Gastrocnemius medialis (tissue), 4 donors: ENCODE measurements at places on chromosomes 3 and 15. TPM values are rescaled to one million over a fixed set of nuclear protein-coding genes. Genes with fewer than 3 reads are reported as not detected.
A peak's percentile ranks its signal among the peaks of the same experiment; 100 is the strongest.

Gene PTX3
- total RNA-seq, result not detected

Gene STAB1
- 27.2 TPM for total RNA-seq

Gene CATSPER2
- total RNA-seq, result 1.0 TPM

Gene NEO1
- total RNA-seq, result 13.8 TPM

DNA sequence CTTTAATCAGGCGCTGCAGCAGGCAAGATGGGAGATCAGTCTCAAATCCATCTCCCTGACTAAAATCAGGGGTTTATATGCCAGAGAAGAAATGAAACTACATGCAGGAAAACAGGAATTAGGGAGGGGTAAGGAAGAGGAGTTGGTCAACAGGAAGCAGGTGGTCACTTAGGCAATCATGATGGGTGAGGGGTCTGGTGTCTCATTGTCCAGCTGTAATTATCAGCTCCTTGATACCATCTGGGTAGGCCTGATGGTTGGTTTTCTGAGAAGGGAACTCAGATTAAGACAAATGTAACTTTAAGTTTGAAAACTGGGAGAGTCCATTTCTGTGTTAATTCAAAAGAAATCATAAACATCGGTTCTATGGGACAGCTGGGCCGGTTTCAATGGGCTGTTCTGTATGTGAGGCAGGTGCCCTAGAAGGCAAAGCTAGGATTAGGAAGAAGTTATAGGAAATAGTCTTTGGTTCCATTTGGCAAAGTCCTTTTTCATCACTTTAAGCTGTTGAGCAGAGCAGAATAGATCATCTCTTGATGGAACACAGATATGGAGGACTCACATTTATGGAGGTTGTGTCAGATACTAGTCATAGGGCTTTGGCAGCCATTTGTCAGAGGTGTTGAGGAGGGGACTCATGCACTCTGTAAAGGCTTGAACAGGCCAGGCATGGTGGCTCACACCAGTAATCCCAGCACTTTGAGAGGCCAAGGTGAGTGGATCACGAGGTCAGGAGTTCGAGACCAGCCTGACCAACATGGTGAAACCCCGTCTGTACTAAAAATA is 149.4 kb downstream of the VGLL4 start:
- H3K4me1 ChIP-seq, result peaks cover 7% of the 10 kb centered on the region
- H3K27ac ChIP-seq, result no peak overlapping the region
- H3K27me3 ChIP-seq, result no peaks in the 10 kb centered on the region
- no peaks in the 10 kb centered on the region for H3K36me3 ChIP-seq
- H3K4me3 ChIP-seq, result no peak overlapping the region
- no peak for DNase-seq

GRCh38 chr15:36921484-36922091 is 178.8 kb downstream of the MEIS2 start:
- no peak overlapping the region for H3K4me3 ChIP-seq
- DNase-seq, result no peak
- no peaks in the 10 kb centered on the region for H3K27me3 ChIP-seq
- H3K36me3 ChIP-seq, result no peaks in the 10 kb centered on the region

DNA sequence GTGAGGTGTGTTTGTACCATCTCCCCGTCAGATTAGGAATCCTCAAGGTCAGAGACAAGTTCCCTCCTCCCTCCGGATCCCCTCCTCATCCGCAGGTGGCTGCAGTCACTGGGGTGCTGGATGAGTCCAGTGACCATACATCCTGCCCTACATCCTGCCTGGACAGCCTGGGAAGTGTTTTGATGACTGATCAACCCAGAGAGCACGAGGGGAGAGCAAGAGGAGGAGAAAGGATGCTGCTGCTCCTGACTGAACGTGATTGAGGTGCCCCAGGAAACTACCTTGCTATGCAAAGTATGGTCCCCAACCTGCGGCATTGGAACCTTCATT is 65.1 kb downstream of the SLC12A8 start:
- no peak overlapping the region for H3K27ac ChIP-seq
- peaks cover 5% of the 10 kb centered on the region for H3K4me1 ChIP-seq
- no peak overlapping the region for H3K4me3 ChIP-seq
- H3K27me3 ChIP-seq, result no peaks in the 10 kb centered on the region

DNA sequence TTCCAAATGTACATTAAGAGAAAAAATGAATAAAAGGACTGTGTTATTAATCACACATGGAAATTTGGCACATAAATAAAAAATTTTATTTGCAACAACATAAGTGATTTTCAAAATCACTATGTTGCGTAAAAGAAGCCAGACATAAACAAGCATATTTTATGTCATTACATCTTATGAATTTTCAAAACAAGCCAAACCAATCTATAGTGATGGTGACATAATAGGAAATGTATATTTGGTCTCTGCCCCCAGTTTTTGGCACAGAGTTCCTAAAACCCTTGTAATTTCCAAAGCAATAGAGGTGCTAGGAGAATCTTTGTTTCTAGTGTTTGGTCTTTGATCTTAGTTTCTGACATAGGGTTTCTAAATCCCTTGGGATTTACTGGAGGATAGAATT is 543.3 kb downstream of the ZBBX start:
- no peak overlapping the region for H3K4me3 ChIP-seq
- DNase-seq, result no peak
- no peaks in the 10 kb centered on the region for H3K4me1 ChIP-seq
- no peaks in the 10 kb centered on the region for H3K36me3 ChIP-seq

GRCh38 chr3:52028572-52028971 is 27.8 kb downstream of the DUSP7 start:
- no peak for DNase-seq
- H3K4me3 ChIP-seq, result no peak overlapping the region
- H3K4me1 ChIP-seq, result peaks cover 82% of the 10 kb centered on the region
- H3K27ac ChIP-seq, result peak overlapping the region; percentile 95

GRCh38 chr3:114450008-114450596 is 156.3 kb downstream of the TIGIT start:
- no peak overlapping the region for H3K4me3 ChIP-seq

DNA sequence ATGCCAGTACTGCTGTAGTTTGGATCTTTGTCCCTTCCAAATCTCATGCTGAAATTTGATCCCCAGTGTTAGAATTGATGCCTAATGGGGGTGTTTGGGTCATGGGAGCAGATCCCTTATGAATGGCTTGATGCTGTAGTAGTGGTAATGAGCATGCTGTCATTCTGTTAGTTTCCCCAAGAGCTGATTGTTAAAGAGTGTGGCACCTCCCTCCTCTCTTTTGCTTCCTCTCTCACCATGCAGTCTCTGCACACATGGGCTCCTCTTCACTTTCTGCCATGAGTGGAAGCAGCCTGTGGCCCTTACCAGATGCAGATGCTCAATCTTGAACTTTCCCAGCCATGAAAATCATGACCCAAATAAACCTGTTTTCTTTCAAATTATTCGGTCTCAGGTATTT is 141.3 kb upstream of the DPPA4 start:
- no peaks in the 10 kb centered on the region for H3K27me3 ChIP-seq
- no peaks in the 10 kb centered on the region for H3K36me3 ChIP-seq
- DNase-seq, result no peak

- H3K4me3 ChIP-seq, result no peak overlapping the region
- no peak for DNase-seq
- H3K27ac ChIP-seq, result no peak overlapping the region
- H3K4me1 ChIP-seq, result no peaks in the 10 kb centered on the region
- H3K27me3 ChIP-seq, result no peaks in the 10 kb centered on the region
- H3K36me3 ChIP-seq, result no peaks in the 10 kb centered on the region
These were observed 1435.2 kb upstream of the CADM2 start for GRCh38 chr3:83523470-83524073.

- peaks cover 10% of the 10 kb centered on the region for H3K4me1 ChIP-seq
- peak; percentile 61 for DNase-seq
- no peak overlapping the region for H3K4me3 ChIP-seq
- no peaks in the 10 kb centered on the region for H3K36me3 ChIP-seq
- H3K27ac ChIP-seq, result no peak overlapping the region
These were observed 28.4 kb downstream of the CPN2 start for GRCh38 chr3:194322678-194323211.

DNA sequence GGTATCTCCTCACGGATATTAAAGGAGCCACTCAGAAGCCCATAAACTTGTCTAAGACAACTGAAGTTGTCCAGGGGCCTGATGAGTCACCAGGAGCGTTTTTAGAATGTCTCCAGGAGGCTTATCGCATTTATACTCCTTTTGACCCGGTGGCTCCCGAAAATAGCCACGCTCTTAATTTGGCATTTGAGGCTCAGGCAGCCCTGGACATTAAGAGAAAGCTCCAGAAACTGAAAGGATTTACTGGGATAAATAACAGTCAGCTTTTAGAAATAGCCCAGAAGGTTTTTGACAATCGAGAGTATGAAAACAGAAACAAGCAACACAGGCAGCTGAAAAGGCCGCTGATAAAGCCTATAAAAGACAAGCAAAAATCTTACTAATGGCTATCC is 4.1 kb downstream of the DET1 start:
- H3K36me3 ChIP-seq, result no peaks in the 10 kb centered on the region
- DNase-seq, result no peak
- H3K4me3 ChIP-seq, result peak overlapping the region; percentile 9
- no peak overlapping the region for H3K27ac ChIP-seq
- peaks cover 26% of the 10 kb centered on the region for H3K4me1 ChIP-seq
- no peaks in the 10 kb centered on the region for H3K27me3 ChIP-seq
